Placental epithelial cell (primary cell): ENCODE measurements at places on chromosomes 2 and 18. TPM values are rescaled to one million over a fixed set of nuclear protein-coding genes. Genes with fewer than 3 reads are reported as not detected.

The TMEM178A gene
- total RNA-seq, result 0.79 TPM in 1 of 2 replicates, not detected in the other

The MAP3K20 gene
- total RNA-seq, result 5.9 and 15.1 TPM in 2 replicates

The UGT1A9 gene
- total RNA-seq, result not detected in 2 replicates

The RDH14 gene
- total RNA-seq, result 17.3 and 22.3 TPM in 2 replicates
